ENCODE measurements at places on chromosomes 3 and 15.

GRCh38 chr3:129560269-129560787 is 17.4 kb downstream of the H1-8 start:
- H3K27me3 ChIP-seq: no peaks in the 10 kb centered on the region
- H3K4me3 ChIP-seq: no peak overlapping the region
- peaks cover 17% of the 10 kb centered on the region for H3K36me3 ChIP-seq
- H3K4me1 ChIP-seq: peaks cover 24% of the 10 kb centered on the region

DNA sequence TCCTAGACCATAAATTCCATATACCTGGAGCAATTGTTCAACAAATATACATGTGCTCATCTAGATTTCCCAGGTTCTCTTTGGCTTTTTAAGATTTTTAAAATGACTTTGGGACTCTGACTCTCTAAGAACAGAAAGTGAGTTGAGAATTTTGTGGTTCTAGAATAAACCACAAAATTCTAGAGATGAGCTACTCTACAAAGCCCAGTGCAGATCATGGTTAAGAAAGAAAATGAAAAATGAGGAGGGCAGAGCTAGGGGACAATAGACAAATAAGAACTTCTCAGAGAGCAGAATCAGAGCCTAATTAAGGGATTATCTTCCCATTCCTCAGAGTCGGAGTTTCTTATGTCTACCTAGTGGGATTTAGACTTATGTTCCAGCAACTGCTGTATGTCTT is 694.7 kb downstream of the ZNF385D start:
- H3K27me3 ChIP-seq: no peaks in the 10 kb centered on the region
- H3K36me3 ChIP-seq: no peaks in the 10 kb centered on the region
- no peak for DNase-seq
- H3K27ac ChIP-seq: no peak overlapping the region
- H3K4me1 ChIP-seq: no peaks in the 10 kb centered on the region

DNA sequence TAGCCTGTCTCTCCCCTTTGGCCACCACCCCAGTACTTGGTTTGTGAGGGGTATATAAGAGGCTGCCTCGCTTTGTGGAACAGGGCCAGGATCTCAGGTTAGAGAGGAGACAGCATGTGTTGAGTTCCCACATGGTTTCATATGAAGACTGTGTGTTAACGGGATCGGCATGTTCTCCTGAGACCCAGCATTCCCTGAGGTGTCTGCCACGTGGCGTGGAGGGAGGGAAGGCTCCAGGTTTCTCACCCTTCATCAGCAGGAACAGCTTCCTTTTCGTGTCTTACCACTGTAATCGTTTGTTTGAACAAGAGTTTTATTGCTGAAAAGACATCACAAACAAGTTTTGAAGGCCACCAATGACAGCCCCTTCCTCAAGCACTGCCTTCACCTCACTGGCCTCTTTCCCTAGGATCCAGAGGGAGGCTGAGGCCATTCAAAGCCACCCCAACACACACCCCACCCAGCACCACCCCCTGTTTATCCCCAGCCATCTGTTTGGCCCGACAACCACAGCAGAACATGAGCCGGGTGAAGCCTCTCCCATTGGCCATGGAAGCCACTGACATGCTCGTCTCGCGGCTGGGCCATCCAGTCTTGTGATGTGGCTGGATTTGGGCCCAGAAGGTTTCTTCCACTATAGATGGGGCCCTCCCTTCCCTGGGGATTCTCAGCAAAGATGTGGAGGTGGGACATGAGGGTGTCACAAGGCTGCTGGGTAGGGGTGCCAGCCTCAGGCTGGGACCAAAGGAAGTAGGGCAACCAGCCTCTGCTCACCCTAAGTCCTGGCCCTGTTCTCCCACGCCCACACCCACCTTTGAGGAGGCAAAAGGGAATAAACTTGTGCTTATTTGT is 10.0 kb downstream of the BHLHE40 start:
- peaks cover 32% of the 10 kb centered on the region for H3K36me3 ChIP-seq
- no peak overlapping the region for H3K4me3 ChIP-seq
- H3K27me3 ChIP-seq: no peaks in the 10 kb centered on the region
- DNase-seq: no peak
- H3K27ac ChIP-seq: peak overlapping the region; percentile 10
- peaks cover 31% of the 10 kb centered on the region for H3K4me1 ChIP-seq

GRCh38 chr3:143763564-143764162 is 84.6 kb downstream of the SLC9A9 start:
- no peak overlapping the region for H3K4me3 ChIP-seq
- H3K36me3 ChIP-seq: no peaks in the 10 kb centered on the region
- no peak for DNase-seq
- no peaks in the 10 kb centered on the region for H3K27me3 ChIP-seq
- no peaks in the 10 kb centered on the region for H3K4me1 ChIP-seq
- H3K27ac ChIP-seq: no peak overlapping the region

DNA sequence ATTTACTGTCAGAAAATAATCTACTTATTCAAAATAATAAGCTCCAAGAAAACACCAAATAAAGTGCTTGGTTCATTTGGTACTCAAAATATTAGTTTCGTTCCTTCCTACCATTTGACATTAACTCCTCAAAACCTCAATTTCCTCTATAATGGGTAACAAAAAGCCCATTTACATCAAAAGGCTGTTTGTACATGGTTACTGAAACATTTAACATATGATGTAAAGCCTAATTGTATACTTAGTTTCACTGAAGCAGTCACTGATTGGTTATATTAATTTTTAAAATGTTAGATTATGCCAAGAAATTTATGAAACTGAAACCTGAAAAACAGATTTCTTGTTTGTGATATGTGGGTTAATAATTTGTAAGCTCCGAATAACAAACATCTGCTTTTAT is 14.7 kb downstream of the XRN1 start:
- H3K27me3 ChIP-seq: no peaks in the 10 kb centered on the region
- peaks cover 24% of the 10 kb centered on the region for H3K4me1 ChIP-seq
- no peak for DNase-seq
- no peak overlapping the region for H3K4me3 ChIP-seq
- no peak overlapping the region for H3K27ac ChIP-seq
- H3K36me3 ChIP-seq: peaks cover 60% of the 10 kb centered on the region

DNA sequence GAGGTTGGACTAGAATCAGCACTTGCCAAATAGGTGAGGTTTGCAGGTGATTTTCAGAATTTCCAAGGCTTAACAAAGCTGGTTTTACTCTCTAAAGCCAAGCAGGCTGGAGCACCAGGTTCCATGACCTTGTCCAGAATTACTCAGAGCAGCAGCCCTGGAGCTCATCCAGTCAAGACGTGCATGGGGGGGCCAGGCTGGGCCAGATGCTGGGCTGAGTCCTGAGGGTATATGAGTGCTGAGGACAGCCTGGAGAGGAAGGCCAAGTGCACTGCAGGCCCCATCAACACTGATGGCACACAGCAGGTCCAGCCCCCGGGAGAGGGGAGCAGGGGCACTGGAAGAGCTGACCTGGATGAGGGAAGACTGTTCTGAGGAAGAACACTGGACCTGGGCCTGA is 3.0 kb upstream of the TXNRD3 start:
- H3K4me1 ChIP-seq: peaks cover 3% of the 10 kb centered on the region
- peaks cover 73% of the 10 kb centered on the region for H3K27me3 ChIP-seq
- H3K4me3 ChIP-seq: no peak overlapping the region
- no peaks in the 10 kb centered on the region for H3K36me3 ChIP-seq
- no peak overlapping the region for H3K27ac ChIP-seq

DNA sequence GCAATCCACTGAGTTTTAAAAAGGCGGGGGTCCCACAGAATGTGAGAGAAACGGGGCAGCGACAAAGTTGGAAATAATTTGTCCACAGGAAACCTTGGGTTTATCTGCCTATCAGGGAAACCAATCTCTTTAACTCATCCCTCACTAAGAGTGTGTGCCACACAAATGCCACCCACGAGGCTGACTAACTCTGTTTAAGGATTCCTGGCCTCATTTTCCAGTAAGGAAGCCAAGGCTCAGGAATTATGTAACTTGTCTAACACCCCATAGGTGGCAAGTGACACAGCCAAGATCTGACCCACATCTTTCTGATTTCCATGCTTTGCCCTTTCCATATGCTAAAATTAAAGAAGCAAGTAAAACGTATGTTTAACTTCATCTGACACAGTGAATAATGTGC is 263.2 kb downstream of the CNTN3 start:
- no peak for DNase-seq
- no peaks in the 10 kb centered on the region for H3K27me3 ChIP-seq
- no peak overlapping the region for H3K4me3 ChIP-seq
- no peaks in the 10 kb centered on the region for H3K4me1 ChIP-seq

DNA sequence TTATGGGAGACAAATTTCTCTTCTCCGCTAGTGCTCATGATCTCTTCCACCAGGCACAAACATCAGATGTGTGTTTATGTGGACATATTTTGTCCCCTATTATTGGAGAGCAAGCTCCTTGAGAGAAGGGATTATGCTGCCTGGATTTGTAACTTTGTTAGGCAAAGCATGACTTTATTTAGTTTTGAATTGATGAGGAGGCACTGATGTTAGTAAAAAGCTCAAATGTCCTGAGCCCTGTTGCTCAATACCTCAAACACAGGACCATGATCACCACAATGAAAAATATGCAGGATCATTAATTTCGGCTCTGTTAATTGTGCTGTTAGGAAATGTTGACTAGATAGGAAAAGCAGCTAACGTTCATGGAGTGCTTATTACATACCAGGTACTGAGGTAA is 29.1 kb downstream of the SCG5 start:
- no peaks in the 10 kb centered on the region for H3K27me3 ChIP-seq
- no peak for DNase-seq
- no peaks in the 10 kb centered on the region for H3K4me1 ChIP-seq
- no peak overlapping the region for H3K4me3 ChIP-seq
- no peak overlapping the region for H3K27ac ChIP-seq

- H3K27ac ChIP-seq: no peak overlapping the region
- no peak for DNase-seq
- H3K4me3 ChIP-seq: no peak overlapping the region
- H3K27me3 ChIP-seq: peaks cover 46% of the 10 kb centered on the region
- H3K4me1 ChIP-seq: no peaks in the 10 kb centered on the region
Measured at GRCh38 chr3:14262212-14262611, 83.6 kb downstream of the LSM3 start.

DNA sequence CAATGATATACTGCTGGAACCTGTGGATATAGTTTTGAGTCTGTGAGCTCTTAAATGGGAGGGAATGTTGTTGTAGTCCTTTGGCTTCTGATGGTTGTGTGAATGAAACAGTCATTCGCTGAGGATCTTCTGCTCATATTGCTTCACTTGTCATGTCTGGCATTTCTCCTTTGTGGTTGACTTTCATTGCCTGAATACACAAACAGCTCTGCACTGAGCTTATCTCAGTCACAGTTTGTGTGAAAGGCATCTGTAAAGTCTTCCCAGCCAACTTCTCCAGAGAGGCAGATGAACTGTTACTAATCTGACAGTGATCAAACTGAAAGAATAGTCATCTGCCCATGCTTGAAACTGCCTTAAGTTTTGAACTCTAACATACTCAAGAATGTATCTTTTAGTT is 59.8 kb downstream of the TMED3 start:
- H3K4me3 ChIP-seq: no peak overlapping the region
- no peaks in the 10 kb centered on the region for H3K4me1 ChIP-seq
- H3K36me3 ChIP-seq: no peaks in the 10 kb centered on the region
- no peak for DNase-seq

DNA sequence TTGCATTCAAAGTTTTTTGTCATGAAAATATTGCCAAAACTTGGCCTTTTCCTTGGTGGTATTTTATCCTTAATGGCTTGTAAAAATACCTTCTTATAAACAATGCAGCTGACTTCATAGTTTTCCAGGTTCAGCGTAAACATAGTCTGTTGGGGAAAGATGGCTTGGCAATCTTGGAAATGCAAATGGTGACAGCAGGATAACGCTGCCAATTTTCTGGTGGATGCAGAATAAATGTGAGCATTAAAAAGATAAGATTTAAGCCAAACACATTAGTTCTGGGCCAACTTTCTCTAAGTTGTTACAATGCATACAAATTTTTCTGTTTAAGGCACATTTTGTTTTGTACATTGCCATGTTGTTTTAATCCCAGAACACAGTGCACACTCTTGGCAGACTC is 147.0 kb upstream of the POU1F1 start:
- no peaks in the 10 kb centered on the region for H3K4me1 ChIP-seq
- H3K36me3 ChIP-seq: peaks cover 5% of the 10 kb centered on the region
- no peak overlapping the region for H3K4me3 ChIP-seq
- no peaks in the 10 kb centered on the region for H3K27me3 ChIP-seq
- no peak for DNase-seq

DNA sequence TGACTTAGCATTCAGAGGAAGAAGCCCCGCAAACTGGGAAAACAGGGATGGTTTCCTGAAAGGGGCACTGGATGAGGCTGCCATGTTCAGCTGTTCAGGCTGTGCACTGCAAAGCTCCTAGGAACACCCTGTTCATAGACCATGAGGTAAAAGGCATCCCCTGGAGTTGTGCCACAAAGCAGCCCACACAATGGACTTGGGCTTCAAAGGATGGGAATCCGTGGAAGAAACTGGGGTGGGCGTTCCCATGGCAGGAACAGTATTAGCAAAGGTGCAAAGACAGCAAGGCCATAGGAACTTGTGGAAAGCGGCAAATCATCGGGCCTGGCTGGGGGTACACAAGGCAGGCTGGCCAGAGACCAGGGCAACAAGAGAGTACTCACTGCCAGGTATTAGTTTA is 8.9 kb downstream of the OXTR start:
- H3K27me3 ChIP-seq: no peaks in the 10 kb centered on the region
- no peaks in the 10 kb centered on the region for H3K4me1 ChIP-seq
- no peak overlapping the region for H3K27ac ChIP-seq
- no peak overlapping the region for H3K4me3 ChIP-seq

All from effector memory CD8-positive, alpha-beta T cell (primary cell).